Lung (tissue), 17 donors: ENCODE measurements at places on chromosomes 12 and 14. TPM values are rescaled to one million over a fixed set of nuclear protein-coding genes. Genes with fewer than 3 reads are reported as not detected.

RD3L gene
- not detected for total RNA-seq

CNOT2 gene
- total RNA-seq, result 243 TPM

FGF23 gene
- total RNA-seq, result not detected

MYF5 gene
- not detected for total RNA-seq

TSPAN8 gene
- total RNA-seq, result 11.8 TPM
